ENCODE measurements at places on chromosomes 3 and 15.
A peak's percentile ranks its signal among the peaks of the same experiment; 100 is the strongest.

DNA sequence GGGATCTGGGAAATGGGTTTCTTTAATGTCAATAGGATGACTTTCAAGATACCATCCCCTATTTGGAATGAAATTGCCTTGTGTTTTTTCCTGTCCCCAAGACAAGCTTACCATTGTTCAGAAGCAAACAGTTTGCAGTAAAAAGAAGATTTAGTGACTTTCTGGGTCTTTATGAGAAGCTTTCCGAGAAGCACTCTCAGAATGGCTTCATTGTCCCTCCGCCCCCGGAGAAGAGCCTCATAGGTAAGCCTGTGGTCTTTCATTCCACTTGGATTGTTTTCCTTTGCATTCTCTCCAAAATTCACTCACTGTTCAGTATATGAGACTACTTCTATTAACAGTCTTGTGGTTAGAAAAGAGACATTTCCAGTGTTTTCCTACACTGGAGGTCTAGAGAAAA, 25.6 kb upstream of the SNX22 start:
- no peak for DNase-seq

DNA sequence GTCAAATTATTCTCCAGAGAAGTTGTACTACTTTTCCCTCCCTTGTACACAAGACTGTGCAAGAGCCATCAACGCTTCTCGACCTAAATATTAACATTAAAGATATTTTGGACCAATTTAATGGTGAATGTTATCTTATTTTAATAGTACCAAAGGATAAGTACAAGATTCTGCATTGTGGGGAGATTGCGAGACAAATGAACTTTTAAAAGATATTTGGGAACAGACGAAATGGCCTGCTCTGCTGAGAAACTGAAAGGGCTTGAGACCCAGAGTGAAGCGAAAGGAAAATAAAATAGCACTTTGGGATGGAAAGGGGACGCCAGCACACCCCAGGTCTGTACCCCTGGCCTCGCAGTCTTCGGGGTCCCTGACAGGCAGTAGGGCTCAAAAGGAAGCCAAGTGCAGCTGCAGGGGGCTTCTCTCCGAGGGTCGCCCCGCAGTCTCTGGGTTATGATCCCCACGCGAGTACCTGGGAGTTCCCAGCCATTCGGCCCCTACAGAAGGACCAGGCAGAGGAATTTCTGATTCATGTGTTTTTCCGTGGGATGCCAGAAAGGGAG, 97.6 kb upstream of the VGLL3 start:
- DNase-seq = no peak

GRCh38 chr3:47635536-47635935, 56.9 kb upstream of the CSPG5 start:
- no peak for DNase-seq

DNA sequence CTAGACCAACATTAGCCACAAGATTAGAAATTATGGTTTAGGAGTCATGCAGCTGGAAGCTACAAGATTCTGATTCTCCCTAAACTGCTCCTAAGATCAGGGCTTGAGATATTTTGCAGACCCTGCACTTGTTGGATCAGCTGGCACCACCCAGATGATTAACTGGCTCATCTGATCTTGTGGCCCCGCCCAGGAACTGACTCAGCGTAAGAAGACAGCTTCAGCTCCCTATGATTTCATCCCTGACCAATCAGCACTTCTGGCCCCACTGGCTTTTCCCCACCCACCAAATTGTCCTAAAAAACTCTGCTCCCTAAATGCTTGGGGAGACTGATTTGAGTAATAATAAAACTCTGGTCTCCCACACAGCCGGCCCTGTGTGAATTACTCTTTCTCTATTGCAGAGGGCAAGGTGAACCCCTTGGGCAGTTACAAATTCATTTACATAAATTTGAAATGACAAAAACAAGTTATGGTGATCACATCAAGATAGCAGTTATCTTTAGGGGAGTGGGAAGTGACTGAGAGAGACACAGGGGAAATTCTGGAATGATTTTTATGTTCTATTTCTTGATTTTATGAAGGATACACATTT, 76.5 kb downstream of the CD200R1L start:
- peak; percentile 56 for DNase-seq

- peak; percentile 60 for DNase-seq
Measured at GRCh38 chr15:24772686-24773373, 97.3 kb downstream of the NPAP1 start.

DNA sequence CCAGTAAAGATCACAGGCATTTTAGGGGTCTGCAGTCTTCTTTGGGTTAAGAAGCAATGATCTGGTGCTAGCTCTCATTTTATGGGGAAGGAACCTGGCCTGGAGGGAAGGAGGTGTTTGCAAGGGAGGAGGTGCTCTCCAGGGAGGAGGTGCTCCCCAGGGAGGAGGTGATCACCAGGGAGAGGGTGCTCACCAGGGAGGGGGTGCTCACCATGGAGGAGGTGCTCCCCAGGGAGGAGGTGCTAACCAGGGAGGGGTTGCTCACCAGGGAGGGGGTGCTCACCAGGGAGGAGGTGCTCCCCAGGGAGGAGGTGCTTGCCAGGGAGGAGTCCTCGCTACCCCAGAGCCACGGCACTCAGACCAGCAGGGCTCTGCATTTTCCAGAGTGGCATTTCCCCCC, 115.7 kb downstream of the TLE3 start:
- DNase-seq = no peak

- DNase-seq = peak; percentile 17
Measured at GRCh38 chr3:128489927-128490649, 2.9 kb downstream of the GATA2 start.

- DNase-seq = no peak
Measured at GRCh38 chr3:85706130-85706529, 747.3 kb downstream of the CADM2 start.

DNA sequence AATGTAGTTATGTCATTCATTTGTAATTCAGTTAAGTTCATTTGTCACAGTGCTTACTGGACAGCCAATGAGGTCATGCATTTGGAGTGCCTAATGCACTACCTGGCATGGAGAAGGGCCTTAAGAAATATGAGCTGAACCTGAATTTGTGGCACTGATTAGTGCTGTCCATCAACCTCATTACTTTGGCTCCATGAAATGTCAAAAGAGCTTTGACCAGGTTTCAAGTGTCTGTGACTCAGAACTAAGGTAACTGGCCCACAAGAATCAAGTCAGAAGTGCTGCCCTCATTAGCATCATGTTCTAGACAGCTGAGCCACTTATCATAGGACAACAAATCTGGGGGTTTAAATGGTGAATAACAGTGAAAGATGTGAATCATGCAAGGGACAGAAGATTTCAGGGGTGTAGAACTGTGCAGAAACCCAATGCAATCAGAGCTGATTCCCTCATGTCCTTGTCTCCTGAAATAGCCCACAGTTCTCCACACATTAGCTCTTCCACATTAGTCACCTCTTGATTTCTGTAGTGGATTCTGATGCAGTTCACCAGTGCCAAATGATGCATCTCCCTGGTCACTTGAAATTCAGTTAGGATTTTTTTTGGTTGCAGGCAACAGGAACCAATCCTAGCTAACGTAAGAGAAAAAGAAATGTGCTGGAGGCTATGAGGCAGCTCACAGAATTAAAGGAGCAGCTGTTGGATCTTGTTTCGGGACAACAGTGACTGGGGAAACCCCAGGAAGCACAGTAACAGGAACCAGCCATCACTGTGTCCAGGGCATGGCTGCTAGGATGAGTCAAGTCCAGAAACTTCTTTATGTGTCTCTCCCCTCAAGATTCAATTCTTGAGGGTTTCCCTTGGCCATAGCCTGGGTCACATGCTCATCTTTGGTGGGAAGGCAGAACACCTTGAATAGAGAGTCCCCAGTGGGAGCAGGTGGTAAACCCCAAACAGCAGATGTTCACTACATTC, 38.7 kb downstream of the CHST2 start:
- no peak for DNase-seq

GRCh38 chr3:76871655-76872054, 168.2 kb upstream of the ROBO2 start:
- DNase-seq = no peak

DNA sequence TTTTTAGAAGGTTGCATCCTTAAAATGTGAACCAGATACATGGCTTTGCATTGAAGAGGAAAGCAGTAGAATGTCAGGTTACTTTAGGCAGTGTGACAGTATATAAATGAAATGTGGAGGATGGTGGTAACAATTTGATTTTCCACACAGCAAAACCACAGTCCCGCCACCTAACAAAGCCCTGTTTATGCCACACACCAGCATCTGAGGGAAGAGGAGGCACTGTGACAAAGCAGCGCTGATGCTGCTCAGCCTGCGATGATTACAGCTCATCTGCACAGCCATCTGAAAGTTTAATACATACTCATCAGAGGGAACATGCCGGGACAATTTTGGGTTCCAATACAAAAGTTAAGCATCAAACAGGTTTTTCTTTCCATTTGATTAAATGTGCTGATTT, 8.9 kb downstream of the RNF7 start:
- DNase-seq = no peak

DNA sequence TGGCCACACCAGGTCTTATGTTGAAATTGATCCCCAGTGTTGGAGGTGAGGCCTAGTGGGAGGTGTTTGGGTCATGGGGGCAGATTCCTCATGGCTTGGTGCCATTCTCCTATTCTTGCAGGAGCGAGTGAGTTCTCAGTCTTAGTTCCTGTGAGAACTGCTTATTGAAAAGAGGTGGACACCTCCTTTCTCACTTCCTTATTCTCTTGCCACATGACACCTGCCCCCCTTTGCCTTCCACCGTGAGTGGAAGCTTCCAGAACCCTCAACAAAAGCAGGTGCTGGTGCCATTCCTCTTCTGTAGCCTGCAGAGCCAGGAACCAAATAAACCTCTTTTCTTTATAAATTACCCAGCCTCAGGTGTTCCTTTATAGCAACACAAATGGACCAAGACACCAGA, 318.1 kb upstream of the MCTP2 start:
- no peak for DNase-seq

- no peak for DNase-seq
Measured at GRCh38 chr3:31985831-31986230, 4.3 kb downstream of the ZNF860 start.

DNA sequence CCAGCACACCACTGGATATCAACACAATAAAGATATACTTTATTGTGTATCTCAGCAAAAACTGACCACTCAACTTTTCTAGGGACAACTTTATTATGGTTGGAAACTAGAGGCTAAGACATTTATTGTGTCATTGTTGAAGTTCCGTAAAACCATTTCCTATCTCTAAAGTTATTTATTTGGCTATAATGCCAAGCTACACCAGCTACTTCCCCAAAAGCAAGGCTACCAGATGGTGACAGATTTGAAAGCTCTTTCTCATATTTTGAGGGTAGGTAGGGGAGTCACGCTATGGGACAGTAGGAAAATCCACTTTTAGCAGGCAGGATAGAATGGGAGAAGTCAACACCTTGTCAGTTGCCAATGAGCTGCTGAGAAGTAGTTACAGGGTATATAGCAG, 834.6 kb upstream of the CFAP20DC start:
- DNase-seq = no peak

- no peak for DNase-seq
Measured at GRCh38 chr3:185959609-185960521, 22.1 kb upstream of the TRA2B start.

GRCh38 chr3:142896996-142897395, 8.1 kb upstream of the PCOLCE2 start:
- no peak for DNase-seq

DNA sequence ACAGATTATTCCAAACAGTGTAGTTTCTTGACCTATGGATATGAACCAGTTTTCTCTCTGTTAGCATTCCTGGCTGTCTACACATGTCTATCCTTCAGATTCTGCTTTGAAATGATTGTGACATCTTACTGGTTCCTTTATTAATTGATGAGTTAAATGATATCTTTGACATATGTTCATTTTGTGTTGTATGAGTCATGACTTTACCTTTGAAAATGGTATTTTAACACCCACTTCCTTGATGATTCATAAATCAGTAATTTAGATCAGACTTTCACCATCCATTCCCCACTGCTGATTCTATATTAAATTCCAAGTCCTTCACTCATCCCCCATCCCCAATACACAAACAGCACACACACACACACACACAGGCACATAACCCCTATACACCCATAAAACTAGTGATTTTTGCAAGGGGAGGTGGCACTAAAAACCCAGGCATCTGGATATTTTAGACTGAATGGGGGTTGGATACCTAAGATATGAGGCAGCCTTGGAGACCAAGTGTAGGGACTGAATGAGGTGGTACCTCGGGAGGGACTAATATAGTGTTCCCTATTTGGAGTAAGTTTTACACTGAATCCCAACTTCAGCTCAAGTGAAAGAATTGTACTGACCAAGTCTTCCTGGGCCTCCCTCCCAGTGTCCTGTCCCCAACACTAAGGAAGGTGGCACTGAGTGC, 9.7 kb downstream of the CCK start:
- DNase-seq = no peak

DNA sequence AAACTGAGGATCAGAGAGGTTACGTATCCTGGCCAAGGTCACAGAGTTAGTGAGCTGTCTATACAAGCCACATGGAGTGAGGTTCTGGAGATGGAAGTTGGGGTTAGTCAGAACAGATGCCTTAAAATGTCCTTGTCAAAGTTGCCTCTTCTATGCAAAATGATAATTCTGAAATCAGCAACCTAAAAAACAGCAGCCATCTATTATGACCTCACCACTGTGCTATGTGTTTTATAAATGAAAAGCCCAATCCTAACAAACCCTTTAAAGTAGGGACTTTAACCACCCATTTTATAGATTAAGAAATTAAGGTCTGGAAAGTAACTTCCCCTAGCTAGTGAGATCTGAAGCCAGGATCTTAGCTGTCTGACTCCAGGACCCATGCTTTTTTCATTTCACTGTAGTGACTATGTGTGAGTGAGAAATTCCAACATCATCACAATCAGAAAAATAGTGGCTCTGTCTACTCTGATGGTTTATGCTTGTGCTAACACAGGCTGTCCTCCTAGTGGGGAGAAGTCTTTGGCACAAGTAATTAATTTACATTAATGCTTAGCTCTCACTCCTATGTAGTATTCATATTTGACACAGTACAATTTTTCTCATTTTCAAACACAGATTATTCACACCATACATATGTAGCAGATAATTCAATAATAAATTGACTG, 143.6 kb downstream of the ANO10 start:
- no peak for DNase-seq

DNA sequence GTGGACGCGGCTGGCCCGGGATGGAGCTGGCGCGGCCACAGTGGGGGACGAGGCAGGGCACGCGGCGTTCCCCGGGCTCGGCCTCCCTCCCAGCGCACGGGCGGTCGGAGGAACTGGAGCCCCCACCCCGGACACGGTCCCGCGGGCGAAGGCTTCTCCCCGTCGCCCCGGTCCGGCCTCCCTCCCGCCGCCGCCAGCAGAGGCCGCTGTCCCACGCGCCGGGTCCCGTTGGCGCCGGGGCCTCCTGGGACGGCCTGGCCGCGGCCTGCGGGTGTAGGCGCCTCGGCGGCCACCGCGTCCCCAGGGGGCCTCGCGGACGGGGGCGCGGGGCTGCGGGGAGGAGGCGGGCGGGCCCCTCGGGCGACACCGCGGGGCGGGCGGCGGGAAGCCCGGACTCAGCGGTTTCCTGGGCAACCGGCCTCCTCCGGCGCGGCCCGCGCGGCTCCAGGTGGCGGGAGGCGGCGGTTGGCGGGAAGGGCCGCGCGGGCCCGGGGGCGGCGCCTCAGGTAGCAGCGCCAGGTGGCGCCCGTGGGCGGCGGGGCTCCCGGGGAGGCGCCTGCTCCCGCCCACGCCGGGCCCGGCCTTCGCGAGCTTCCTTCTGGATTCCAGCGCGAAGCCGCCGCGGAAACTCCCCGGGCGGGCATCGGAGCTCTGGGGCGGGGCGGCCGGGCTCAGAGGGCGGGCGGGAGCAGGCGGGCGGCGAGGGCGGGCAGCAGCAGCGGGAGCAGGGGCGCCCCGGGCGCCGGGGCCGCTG, 26.7 kb downstream of the MELTF start:
- DNase-seq = peak; percentile 81
